ENCODE measurements at places on chromosomes 7 and 10. TPM values are rescaled to one million over a fixed set of nuclear protein-coding genes. Genes with fewer than 3 reads are reported as not detected.

DNA sequence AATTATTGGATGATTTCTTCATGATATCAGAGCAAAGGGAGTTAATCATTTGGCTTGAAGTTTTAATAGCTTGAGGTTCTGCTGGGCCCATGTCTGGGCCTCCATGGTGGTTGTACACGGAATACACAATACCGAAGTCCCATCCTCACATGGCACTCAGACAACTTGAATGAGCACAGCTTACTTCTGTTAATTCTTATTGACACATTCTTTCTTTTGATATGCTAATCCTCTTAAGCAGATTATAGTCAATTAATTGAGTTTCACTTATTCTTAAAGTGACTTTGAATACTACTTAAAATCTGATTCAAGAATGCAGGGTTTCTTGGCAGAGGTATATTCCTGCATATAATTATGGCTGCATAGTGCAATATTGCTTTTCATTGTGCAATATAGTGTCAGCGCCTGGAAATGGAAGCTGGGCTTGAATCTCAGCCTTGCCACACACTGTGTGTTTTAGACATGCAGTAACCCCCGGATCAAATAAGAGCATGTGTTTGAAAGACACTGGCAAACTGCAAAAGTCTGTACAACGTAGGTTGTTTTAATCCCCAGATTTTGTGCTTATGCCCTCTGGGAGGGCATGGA is 543.5 kb upstream of the ADARB2 start:
- no peak for DNase-seq

GRCh38 chr10:106614293-106614692 is 550.2 kb downstream of the SORCS1 start:
- no peak for DNase-seq

- no peak for DNase-seq
Measured at GRCh38 chr10:71131096-71131495, 81.3 kb upstream of the UNC5B start.

- no peak for DNase-seq
Measured at GRCh38 chr7:132520591-132521280, 55.5 kb downstream of the PLXNA4 start.

SPDYE1 gene
- polyA plus RNA-seq: 0.02 TPM

LIPN gene
- not detected for polyA plus RNA-seq

CLEC5A gene
- polyA plus RNA-seq: 0.27 TPM

GRCh38 chr10:71126432-71126831 is 85.9 kb upstream of the UNC5B start:
- DNase-seq: no peak

- DNase-seq: no peak
Measured at GRCh38 chr10:32413513-32413912, 32.4 kb upstream of the CCDC7 start.

DNA sequence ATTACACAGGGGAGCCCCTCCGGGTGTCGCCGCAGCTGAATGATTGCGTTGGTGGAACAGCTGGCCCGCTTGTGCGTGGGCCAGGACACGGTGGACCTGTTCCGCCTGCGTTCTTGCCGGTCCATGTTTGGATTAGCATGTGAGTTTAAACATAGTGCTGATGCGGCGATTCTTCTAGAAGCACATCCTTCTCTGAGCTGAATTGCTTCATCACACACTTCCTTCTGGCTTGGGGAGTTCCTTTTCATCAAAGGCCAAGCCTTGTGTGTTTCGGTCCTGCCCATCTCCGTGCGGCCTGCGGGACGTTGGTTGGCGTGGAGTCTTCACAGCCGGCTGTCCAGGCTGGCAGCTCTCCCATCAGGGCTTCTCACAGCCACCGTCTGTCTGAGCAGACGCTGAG is 45.5 kb upstream of the SLC29A4 start:
- DNase-seq: peak; percentile 87

GRCh38 chr10:101014966-101015581 is 15.5 kb downstream of the LZTS2 start:
- no peak for DNase-seq

DNA sequence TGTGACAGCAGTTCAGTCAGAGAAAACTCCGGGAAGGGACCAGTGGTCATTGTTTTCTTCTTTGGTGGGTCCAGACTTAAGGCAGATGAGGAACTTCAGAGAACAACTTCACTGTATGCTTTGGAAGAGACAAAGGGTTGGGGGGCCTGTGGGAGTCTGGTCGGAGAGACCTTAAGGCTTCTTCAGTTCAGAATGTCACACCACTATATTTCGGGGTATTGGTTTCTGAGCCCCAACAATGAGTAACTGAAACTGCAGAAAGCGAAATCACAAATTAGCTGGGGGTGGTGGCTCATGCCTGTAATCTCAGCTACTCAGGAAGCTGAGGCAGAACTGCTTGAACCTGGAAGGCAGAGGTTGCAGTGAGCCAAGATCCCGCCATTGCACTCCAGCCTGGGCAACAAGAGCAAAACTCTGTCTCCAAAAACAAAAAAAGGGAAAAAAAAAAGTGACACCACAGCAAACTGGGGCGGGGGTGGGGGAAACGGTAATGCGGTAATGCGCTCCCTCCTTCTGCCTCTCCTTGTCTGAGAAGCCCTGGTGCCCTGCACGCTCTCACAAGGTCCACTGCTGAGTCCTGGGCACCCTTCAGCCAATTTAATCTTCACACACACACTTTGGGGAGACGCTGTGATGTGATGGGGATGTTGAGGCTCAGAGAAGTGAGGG is 2.2 kb upstream of the ADIRF start:
- no peak for DNase-seq

- DNase-seq: no peak
Measured at GRCh38 chr10:35160743-35161142, 34.1 kb downstream of the CREM start.

GRCh38 chr7:123751821-123752220 is 3.0 kb upstream of the WASL start:
- no peak for DNase-seq

- DNase-seq: no peak
Measured at GRCh38 chr7:150428671-150429451, 21.6 kb upstream of the GIMAP8 start.

SUN3 gene
- polyA plus RNA-seq: not detected

PTPRN2 gene
- polyA plus RNA-seq: 1.9 TPM

WEE2 gene
- polyA plus RNA-seq: not detected

DNA sequence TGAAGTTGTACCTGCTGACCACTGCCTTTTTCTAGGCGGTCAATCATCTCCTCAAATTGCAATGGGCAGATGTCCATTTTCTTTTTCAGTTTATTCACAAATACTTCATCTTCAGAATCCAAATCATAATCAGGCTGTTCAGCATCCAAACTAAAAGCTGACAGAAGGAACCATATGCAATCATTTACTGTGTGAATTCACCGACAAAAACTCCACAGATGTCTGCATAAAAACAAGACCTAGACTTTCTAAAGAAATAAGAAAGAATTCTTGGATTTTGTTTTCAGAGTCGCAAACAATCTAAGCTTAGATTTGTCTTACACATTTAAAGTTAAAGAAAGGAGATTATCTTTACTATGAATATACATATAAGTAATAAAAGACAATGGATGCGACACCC is 53.4 kb downstream of the EPC1 start:
- DNase-seq: no peak

DNA sequence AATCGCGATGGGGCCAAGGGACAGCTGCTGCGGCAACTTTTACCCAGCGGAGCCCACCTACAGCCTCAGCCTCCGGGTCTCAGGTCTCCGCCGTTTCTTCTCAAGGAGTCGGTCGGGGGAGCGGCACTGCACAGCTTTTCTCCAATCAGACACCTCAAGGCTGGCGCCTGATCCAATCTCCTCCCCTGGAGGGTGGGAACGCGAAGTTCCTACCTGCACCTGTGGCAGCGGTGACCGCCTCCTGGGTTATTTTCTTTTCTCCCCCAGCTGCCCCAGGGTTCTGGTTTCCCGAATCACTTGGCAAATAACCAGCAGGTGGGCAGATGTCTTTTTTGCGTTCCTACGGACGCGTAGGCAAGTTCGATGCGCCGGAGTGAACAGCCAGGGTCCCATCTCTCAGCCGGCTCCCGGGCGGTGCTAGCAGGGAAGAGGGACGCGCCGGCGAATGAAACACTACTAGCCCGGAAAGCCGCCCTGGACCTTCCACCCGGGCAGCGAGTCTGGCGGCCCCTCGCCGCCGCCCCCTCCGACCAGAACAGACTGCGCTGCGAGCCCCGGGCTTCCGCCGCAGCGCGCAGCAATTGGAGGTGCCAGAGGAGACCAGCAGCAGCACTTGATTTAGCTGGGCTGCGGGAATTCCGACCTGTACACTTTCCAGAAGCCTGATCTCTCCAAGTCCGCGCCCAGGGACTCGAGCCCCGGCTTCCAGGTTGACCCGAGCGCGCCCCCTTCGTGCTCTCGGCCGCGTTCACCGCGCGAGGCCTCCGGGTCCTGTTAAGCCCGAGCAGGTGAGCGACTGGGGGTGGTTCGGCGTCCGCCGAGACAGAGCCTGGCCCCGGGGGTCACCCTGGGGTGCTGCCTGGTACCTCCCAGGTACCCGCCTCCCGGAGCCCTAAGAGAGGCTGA is at the start of gene PRR15:
TSS of gene PRR15 (plus strand) at position 246 of the 906 bp plus-strand sequence. CDS start 2,495 bp downstream, outside the sequence.
- peak; percentile 59 for DNase-seq

ABCF2 gene
- 17.8 TPM for polyA plus RNA-seq

DNA sequence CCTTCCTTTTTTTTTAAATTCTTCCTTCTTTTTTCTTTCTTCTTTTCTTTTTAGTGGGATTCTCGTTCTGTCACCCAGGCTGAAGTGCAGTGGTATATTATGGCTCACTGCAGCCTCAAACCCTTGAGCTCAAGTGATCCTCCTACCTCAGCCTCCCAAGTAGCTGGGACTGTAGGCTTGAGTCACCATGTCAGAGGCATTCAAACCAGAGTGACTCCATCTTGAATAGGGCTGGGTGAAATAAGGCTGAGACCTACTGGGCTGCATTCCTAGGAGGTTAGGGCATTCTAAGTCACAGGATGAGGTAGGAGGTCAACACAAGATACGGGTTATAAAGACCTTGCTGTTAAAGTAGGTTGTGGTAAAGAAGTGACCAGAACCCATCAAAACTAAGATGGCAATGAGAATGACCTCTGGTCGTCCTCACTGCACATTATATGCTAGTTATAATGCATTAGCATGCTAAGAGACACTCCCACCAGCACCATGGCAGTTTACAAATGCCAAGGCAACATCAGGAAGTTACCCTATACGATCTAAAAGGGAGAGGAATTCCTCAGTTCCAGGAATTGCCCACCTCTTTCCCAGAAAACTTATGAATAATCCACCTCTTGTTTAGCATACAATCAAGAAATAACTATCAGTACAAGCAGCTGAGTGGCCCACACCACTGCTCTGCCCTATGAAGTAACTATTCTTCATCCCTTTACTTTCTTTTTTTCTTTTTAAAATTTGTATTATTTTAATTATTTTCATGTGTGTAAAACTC is 99.0 kb upstream of the ITGB1 start:
- DNase-seq: no peak

ABCC2 gene
- 0.29 TPM for polyA plus RNA-seq

DNA sequence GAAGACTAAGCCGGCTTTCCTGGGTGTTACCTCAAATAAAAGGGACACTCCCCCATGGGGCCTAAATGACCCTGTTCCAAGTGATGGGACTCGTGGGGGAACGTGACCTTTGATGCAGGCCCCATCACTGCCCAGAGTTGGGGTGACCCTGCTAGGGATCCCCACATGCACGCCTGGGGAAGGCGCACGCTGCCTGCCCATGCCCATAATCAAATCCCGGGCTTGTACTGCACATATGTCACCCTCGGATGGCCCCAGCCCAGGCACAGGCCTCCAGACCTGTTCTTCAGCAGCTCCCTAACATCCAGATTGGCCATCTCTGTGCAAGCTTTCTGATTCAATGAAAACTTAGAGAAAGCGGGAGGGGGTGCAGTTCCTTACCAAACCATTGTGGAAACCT is 14.7 kb downstream of the EBF3 start:
- peak; percentile 64 for DNase-seq
